ENCODE measurements at places on chromosomes 12 and 14.

GRCh38 chr12:107779077-107779831 is 4.8 kb downstream of the ASCL4 start:
- DNase-seq, result no peak

GRCh38 chr12:123897221-123897620 is 75.4 kb downstream of the CCDC92 start:
- no peak for DNase-seq

DNA sequence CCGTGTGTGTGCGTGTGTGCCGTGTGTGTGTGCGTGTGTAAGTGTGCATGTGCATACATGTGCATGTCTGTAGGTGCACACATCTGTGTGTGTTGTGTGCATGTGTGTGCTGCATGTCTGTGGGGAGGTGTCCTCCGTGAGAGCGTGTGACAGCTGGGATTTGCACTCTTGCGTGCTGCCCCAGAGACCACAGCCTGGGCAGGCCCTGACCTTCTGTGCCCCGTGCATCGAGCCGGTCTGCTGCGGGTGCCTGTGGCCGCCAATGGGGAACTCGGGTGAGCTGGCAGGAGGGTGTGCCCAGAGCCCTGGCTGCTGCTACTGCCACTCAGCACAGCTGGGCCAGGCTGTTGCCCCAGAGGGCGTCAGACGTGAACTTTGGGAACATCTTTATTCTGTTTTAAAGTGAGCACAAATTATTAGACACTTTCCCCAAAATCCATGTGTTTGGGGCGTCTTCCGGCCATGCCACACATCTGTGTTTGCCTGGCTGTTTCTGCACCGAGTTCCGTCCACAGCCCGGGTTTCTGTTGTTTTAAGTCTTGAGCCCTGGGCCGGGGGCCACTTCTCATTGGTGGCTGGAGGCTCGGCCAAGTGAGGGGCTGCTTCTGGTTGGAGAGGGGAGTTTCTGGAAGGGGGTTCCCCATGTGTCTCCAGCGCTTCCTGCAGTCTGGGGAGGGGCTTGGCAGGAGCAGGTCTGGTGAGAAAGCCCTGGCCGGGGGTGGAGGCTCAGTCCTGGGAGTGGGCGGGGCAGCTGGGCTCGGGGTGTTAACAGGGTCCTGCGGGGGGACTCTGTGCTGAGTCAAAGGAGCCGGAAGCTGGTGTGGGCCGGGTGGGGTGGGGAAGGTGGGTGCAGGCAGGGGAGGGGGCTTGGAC is 7.6 kb downstream of the CEP170B start:
- no peak for DNase-seq

DNA sequence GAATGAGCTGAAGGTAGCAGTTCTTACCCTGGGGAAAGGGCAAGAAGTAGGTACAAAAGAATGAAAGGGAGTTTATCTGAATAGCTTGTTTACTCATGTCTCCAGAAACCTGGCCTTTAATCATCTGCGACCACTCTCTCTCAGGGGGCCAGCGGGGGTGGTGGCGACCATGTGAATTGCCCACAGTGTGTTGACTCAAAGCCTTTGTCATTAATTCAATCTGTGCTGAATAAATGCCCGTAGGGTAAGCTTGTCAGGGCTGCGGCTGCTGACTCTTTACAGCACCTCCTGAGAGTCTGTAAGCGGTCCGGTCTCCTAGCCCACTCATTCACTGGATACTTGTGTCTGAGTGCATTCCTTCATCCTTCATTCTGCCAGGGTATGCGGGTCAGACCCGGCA is 874.4 kb downstream of the SLC6A15 start:
- no peak for DNase-seq

DNA sequence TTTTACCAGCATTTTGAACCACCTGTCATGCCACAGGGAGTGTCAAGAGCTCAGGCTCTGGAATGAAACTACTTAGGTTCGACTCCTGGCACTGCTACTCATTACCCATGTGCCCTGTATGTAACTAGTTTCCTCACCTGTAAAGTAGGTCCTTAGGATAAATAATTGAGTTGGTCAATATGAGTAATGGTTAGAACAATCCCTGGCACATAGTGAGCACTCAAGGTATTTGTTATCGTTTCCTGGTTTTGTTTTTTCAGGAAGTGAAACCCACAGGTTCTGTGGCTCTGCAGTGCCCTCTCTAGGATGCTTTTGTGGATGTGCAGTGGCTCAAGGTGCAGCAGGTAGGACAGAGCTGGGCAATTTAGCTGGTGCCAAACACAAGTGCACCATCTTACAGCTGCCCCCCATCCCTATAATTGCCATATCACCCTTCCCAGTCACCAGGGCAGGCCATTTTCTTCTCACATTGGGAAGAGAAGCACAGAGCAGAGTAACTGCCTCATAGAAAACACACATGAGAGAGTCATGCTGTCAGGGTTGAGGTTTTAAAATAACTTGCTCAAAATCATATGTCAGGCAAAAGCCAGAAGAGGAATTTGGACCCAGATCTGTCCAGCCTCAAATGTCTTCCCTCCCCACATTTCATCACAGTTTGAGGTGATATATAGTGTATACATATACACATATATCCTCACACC is 297.5 kb downstream of the RPAP3 start:
- DNase-seq, result no peak

DNA sequence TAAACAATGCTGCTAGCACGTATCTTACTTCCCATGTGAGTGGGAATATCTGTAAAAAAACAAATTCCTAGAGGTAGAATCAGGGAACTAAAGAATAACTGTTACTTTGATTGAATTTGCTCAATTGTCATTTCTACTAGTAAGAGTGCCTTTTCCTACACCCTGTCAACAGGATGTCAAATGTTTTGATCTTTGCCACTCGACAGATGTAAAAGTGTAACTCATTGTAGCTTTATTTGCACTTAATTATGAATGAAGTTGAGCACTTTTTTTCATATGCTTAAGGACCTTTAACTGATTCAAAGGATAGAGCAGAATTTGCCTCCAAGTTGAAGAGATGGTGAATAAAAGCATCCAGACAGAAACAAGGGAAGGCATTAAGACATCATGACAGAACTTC is 104.5 kb downstream of the PPP1R12A start:
- no peak for DNase-seq

DNA sequence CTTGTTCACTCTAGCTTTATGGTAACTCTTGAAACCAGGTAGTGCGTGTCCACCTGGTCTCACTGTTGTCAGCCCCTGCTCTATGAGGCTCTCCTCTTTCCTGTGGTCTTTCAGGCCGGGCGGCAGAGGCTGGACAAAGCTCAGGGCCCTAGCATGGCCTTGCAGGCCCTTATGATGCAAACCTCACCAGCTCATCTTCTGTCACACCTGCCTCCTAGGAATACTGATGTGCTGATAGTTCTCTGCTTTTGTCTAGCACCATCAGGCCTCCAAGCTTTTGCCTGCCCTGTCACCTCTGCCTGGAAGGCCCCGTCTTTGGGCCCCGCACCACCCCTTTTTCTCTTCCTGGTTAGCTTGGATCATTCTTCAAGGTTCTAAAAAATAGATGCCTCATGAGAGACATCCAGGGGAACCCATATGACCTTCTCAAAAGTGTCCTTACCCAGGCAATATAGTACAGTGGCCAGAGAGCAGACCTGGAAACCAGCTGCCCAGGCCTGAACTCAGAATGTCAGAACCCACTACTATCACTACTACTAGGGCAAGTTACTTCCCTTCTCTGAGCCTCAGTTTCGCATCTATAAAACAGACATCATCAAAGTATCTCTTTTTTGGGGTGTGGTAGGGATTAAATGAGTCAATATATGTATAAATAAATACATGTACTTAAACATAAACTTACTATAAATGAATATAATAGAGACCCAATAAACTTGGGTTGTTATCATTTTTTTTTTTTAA is 91.7 kb downstream of the ZFP36L1 start:
- no peak for DNase-seq

DNA sequence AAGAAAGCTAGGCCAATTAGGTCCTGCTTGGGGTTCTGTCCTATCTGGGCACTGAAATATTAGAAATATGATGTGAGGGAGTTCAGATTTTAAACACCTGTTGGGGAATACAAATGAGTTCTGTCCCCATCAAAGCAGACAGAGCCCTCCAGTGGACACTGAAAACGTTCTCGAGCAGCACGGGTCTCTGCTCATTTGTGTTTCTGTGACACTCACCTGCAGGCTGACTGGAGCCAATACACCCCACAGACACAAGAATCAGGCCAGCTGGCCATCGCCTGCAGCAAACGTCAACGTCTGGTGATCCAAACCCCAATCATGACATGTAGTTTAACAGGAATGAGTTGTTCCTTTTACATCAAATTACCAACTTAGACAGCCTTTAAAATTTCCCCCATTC is 493.4 kb upstream of the TMEM132C start:
- no peak for DNase-seq

- no peak for DNase-seq
Observed at GRCh38 chr14:24694680-24695079, 60.7 kb upstream of the GZMB start.

- no peak for DNase-seq
Observed at GRCh38 chr12:2285462-2285861, 232.7 kb downstream of the CACNA1C start.

GRCh38 chr12:55797550-55797949 is 20.0 kb downstream of the SARNP start:
- DNase-seq, result no peak

- no peak for DNase-seq
Observed at GRCh38 chr14:44962334-44963043, 499 bp downstream of the TOGARAM1 start.

DNA sequence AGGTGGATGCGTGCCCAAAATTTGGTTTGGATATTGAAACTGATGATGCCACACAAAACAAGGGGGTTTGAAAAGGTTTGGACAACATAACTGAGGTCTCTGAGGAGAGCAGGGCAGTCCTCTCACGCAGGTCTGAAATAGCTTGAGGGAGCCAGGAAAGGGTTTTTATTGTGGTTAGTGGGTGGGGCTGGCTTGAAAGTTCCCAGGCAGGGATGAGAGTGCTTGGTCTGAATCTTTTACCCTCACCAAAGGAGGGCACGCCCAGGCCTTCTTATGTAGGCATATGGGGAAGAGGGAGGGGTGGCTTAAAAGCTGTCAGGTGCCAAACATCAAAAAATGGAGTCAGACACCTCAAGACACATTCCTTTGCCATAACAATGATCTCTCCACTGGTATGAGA is 493.1 kb upstream of the CCDC196 start:
- DNase-seq, result no peak

Measured in T-helper 17 cell (primary cell).